SK-N-DZ (cell line): ENCODE measurements at places on chromosomes 3 and 15.

DNA sequence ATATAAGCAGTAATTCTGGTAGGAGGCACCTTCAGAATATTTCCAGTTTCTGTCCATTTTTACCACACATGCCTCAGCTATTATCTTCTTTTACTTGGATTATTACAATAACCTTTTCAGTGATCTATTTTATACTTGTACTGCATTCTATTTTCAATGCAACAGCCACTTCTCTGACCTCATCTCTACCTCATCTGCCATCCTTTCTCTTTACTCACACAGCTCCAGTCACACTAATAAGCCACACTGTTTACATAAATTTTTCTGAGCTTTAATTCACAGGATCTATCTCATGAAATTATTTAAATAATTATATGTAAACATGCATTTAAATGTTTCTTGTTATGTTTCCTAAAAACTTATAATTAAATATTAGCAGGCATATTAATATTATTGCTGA lies 47.3 kb upstream of the BCHE start:
- DNase-seq = no peak

- DNase-seq = no peak
Measured at GRCh38 chr3:170802164-170803151, 67.5 kb downstream of the RPL22L1 start.

DNA sequence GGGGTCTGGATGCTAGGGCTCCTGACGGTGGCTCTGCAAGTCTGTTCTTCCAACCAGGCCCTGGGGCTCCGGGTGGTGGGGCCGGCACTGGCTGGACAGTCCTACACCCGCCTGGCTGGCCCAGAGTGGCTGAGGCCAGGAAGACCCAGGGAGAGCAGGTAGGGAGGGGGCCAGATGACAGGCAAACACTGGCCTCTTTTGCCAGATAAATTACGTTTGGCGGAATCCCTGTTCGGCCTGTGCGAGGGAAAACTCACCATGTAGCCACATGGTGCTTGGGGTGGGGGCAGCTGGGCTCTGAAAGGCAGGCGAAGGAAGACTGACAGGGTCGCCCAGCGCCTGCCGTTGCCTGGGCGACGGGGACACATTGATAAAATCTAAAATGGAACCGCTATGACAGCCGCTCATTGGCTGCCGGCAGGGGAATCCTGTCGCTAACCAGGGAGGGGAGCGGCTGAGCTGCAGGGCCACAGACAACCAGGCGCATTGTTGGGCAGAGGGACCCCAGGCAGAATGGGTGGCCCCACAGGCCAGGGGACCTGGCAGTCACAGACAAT lies 30.4 kb downstream of the IQSEC1 start:
- DNase-seq = peak; percentile 93

GRCh38 chr15:39302936-39303335 lies 277.9 kb upstream of the THBS1 start:
- no peak for DNase-seq

GRCh38 chr3:39515681-39516441 lies 48.4 kb downstream of the MOBP start:
- no peak for DNase-seq

- no peak for DNase-seq
Measured at GRCh38 chr3:69855436-69856162, 116.3 kb downstream of the MITF start.

DNA sequence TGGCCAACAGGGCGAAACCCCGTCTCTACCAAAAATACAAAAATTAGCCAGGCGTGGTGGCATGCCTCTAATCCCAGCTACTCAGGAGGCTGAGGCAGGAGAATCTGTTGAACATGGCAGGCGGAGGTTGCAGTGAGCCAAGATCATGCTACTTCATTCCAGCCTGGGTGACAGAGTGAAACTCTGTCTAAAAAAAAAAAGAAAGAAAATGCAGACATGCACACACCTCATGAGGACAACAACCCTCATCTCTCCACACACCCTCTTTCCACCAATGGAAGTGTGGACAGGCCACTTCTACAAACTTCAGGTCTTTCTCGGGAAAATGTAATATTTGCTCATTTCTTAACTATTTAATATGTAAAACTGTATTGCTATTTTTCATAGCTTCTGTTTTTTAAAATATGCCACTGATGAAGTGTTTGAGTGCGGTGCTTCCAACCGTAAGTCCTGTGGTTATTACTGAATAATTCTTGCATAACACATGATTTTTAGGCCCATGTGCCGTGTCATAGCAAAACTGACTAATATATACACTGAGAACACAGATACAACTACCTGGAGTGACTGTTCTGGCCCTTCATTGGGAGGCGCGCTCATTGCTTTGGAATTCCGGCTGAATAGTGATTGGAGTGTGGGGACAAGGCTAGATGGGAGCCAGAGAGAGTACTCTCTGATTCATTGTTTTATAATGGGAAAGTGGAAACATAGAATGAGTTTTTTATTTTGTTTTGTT lies 23.1 kb downstream of the LRRC31 start:
- DNase-seq = no peak

- DNase-seq = no peak
Measured at GRCh38 chr15:90990446-90990845, 3.9 kb downstream of the PRC1 start.

GRCh38 chr15:59553879-59554735 lies 57.5 kb upstream of the GCNT3 start:
- no peak for DNase-seq

GRCh38 chr15:66844747-66845145 lies 142.7 kb downstream of the SMAD6 start:
- no peak for DNase-seq

GRCh38 chr3:88912294-88912877 lies 195.0 kb upstream of the EPHA3 start:
- DNase-seq = no peak

GRCh38 chr3:38107911-38108648 lies 28.8 kb downstream of the ACAA1 start:
- DNase-seq = no peak

DNA sequence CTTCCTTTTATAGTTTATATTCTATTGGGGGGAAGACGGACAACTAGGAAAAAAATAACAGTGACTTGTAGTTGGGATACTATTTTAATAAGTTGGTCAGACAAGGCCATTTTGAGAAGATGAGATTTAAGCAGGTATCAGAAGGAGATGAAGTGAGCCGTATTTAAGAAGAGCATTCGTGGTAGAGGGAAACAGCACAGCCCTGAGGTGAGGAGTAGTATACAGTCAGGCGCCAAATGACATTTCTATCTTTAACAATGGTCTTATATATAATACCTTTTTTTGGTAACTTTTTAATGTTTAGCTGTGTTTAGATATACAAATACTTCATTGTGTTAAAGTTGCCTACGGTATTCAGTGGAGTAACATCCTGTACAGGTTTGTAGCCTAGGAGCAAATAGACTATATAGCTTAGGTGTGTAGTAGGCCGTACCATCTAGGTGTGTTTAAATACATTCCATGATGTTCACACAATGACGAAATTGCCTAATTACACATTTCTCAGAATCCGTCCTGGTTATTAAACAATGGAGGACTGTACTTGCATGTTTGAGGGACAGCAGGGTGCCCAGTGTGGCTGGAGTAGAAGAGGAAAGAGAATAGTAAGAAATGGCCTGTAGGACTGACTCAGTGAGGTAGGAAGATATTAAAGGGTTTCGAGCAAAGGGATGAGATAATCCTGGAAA lies 1.6 kb downstream of the NKTR start:
- DNase-seq = no peak

- DNase-seq = no peak
Measured at GRCh38 chr3:37475435-37475834, 301.1 kb upstream of the LRRFIP2 start.

DNA sequence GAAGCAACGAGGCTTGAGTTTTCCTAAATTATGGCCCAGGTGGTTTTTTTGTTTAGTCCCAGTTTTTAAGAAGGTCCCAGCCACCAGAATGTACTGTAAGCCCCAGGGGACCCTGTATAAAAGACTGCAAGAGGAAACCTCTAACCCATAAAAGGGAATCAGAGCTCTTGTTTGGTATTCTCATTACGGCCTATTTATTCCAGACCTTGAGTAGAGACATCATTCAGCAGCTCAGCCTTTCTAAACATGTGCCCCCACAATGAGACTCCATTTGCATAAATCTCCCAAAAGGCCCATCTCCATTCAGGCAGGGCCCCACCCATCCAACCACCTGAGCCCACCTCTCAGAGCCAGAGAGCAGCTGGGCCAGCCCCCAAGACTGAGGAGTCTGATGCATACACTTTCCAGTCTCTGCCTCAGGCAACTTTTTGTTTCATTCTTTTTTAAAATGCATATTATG lies 25.7 kb downstream of the ZDHHC3 start:
- DNase-seq = no peak

DNA sequence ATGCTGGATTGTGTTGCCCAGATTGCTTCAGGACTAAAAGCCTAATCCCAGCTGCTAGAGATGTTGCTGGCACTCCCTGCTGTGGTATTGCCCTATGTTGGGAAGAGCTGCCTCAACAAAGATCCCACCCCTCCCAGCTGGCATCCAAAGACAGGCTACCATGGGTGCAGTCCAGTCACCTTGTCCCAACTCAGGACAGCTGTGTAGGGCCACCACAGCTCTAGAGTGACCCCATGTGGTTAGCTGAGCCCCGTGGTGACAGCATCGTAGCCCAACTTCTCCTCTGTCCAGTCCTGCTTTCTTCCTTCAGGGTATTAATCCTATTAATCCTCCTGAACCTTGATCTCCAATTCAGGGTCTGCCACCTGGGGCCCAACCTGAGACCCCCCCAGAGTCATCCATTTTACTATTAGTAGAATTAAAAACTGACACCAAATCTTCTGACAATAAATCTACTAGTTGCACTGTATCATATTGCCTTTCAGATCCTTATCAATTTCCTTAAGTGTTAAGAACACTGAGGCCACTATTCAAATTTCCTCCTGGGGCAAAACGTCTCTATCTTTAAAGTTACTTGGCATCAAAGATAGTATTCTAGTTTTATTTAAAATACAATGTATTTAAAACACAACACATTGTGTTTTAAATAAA lies 83.5 kb downstream of the AQP9 start:
- DNase-seq = no peak

DNA sequence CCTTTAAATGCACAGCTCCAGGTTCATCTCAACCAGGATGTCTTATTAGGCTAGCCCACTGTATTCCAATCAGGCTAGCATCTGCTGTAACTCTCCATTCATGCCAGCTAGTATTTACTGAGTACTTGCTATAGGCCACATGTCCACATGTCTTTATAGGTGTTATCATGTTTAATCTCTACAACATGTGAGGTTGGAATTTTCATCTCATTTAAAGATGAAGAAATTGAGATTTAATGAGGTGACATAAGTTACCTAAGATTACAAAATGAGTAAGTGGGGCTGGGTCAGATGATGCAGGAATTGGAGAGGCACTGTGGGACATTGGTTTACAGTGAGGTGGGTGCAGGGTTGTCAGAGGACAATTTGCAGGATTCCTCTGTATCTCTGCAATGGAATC lies 2.9 kb downstream of the IFT122 start:
- no peak for DNase-seq

DNA sequence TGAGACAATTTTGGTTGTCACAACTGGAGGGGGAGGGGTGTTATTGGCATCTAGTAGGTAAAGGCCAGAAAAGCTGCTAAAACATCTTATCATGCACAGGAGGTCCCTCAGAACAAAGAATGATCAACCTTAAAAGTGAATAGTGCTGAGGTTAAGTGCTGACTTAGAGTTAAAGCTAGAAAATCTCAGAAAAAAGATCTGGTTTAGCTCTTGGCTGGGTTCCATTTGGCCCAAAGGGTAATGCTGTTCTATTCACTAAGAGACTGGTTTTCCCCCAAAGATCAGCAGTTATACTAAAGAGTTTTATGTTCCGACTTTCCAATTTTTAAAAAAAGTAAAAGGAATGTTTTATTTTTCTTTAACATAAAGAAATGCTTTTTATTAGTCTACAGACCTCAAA lies 15.6 kb downstream of the DCBLD2 start:
- DNase-seq = no peak

- no peak for DNase-seq
Measured at GRCh38 chr3:100209948-100210771, 50.6 kb upstream of the TBC1D23 start.

- no peak for DNase-seq
Measured at GRCh38 chr3:101677436-101678286, 729 bp upstream of the ZBTB11 start.

DNA sequence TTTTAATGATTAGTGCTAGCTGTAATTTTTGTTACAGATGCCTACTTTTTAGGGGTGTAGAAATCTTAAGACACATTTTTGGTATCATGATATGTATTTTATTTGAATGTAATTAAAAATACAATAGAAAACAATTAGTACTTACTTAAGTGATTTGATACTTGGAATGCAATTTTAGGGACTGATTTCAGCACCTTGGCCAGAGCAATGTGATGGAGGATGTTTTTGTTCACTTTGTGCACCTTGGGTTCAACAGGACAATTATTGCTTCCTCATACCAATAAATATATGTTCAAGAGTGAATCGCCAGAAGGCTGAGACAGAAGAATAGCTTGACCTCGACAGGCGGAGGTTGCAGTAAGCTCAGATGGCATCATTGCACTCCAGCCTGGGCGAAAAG lies 22.3 kb downstream of the GMNC start:
- no peak for DNase-seq
